NCI-H446 (cell line): ENCODE measurements at places on chromosomes 6 and 20.

DNA sequence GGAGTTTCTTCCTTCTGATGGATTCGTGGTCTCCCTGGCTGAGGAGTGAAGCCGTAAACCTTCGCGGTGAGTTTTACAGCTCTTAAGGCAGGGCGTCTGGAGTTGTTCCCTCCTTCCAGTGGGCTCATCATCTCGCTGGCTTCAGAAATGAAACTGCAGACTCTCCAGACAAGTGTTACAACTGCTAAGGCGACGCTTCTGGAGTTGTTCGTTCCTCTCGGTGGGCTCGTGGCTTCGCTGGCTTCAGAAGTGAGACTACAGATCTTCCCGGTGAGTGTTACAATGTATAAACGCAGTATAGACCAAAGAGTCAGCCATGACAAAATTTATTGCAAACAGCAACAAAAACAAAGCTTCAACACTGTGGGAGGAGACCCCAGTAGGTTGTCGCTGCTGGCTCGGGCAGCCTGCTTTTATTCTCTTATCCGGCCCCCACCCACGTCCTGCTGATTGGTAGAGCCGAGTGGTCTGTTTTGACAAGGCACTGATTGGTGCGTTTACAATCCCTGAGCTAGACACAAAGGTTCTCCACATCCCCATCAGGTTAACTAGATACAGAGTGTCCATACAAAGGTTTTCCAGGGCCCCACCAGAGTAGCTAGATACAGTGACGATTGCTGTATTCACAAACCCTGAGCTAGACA, 113.2 kb downstream of the GPX5 start:
- DNase-seq: no peak

GRCh38 chr6:3264356-3264755, 5.6 kb downstream of the PSMG4 start:
- DNase-seq: no peak

DNA sequence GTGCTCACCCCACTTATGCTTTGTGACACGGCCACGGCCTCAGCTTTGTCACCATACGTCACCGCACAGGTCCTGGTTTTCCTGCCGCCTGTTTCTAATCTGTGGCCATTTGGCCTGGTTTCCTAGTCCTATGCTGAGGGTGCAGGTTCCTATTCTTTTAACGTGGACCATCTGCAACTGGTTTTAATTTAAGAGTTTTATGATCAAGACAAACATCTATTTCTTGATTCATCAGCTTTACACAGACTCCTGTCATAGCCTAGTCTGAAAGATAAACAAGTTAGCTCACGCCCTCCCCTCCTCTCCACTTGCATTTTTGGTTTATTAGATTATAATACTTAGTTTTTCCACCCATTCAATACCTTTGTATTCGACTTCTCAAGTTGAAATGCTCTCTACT, 97.5 kb upstream of the RPS6KA2 start:
- DNase-seq: no peak

DNA sequence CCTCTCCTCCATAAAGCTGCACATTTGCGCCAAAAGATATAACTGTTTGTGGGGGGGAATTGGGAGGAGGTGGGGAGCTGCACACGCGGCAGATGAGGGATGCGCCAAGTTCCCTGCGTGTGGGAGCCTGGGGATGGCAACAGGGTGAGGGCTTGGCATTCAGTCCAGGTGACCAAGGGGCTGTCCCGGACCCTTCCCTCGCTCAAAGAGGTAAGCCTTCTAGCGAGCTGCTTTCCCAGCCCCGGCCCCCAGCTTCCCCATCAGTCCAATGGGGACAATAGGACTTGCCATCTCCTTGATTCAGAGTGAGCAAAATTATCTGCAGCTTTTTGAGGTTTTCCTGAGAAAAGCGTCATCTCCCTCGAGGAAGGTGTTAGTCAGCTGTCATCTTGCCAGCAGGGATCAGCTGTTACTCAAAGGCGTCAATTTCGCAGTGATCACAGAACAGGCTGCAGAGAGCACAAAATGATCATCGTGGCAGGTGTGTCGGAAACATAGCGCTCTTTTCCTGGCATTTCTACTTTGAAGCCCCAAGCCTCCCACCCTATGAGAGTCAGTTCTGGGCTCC, 21.3 kb downstream of the ZNF831 start:
- no peak for DNase-seq

- DNase-seq: no peak
These were observed 648.8 kb upstream of the AGPAT4 start for GRCh38 chr6:161922631-161923119.

DNA sequence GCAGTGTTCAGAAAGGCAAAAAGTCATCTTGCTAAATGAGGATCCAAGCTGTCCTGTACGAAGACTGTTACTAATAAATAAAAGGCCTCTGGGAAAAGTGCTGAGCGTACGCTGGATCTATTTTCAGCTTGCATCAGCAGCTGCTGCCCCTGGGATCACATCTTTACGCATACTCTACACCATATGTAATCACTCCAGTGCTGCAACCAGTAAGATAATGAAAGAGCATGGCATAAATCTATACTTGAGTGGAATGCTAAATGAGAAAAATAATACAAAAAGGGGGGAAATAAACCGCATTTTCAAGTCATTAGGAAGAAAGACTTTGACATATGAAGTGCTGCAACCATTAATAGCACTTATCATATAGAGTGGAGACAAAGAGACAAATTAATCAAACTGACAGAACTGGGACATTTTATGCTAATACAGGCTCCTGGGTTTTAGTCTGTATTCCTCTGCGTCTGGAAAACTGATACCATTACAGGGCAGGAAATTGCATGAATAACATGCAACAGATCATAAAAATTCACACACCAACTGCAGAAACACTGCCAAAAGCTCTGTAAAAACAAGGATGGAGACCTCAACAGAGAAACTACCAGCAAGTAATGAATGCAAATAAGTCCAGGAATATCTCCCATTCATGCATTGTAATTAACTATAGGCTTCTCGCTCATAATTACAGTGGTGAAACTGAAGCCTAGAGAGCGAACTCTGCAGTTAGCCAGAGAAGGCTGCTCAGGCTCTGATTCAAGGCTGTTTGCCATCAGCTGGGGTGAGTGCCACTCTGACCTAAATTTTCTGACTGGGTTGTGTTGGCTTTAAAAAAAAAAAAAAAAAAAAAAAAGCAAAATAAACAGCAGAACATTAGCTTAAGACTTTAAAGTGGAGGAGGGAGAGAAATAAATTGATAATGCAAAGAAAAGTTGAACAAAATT, 83.8 kb downstream of the GJA10 start:
- peak; percentile 14 for DNase-seq

DNA sequence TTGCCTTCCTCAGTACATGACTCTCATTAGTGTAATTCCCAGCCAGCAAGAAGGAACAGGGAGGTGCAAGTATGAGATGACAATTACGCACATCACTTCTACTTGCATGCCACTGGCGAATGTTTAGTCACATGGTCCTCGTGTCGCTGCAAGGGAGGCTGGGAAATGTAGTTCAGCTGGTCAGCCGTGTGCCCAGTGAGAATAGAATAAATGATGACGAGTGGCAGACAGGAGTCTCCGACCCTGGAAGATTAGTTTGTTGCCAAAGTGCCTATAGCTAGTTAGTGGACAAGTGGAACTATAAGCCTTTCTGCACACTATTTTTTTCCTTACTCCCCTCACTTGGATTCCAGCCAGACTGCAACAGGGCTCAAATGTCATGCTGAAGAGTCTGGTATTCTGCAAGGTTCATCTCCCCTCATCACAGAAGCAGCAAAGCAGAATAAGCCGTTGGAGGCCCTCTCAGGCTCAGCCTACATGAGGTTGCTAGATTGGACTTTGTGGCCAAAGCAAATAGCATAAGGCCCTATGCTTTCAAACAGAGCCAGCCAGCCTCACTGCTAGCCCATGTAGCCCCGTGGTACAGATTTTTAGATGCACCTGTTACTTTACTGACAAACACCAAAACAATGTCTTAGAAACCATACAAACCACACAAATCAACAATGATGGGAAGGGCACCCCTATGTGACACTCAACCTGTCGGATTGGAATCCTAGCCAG, 9.7 kb downstream of the LINC00237 start:
- peak; percentile 54 for DNase-seq

DNA sequence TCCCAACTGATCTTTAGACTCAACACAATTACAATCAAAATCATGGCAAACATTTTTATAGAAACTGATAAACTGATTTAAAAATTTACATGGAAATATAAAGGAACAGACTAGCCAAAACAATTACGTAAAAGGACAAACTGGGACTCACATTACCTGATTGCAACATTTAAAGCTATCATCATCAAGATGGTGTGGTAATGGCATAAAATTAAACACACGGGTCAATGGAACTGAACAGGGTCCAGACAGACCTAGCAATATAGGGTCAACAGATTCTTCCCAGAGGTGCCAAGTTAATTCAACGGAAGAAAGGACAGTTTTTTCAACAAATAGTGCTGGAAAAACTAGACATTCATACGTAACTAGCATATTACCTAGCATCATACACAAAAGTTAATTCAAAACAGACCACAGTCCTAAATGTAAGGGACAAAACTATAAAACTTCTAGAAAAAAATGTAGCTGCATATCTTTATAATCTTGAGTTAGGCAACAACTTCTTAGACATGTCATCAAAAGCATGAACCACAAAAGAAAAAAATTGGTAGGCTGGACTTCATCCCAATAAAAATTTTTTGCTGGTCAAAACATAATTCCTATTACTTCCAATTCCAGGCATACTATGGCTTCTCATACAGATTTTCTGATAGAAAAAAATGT, 147.4 kb upstream of the BEND6 start:
- no peak for DNase-seq

DNA sequence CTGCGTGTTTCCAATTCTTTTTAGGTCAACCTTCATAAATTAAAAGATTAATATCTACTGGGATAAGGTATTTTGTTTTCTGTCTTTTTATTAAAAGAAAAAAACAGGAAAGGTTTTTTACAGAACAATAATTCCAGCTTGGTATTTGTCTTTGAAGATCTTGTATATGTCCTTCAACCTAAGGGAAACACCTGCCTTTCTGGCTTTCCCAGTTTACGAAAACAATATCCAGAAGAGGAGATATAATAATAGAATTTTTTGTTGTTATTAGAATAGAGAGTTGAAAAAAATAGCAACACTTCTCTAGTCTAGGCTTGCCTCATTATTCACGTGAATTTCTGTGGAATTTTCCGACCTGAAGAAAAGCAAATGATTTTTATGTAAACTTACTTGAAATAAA, 37.9 kb upstream of the CCN2 start:
- DNase-seq: no peak

DNA sequence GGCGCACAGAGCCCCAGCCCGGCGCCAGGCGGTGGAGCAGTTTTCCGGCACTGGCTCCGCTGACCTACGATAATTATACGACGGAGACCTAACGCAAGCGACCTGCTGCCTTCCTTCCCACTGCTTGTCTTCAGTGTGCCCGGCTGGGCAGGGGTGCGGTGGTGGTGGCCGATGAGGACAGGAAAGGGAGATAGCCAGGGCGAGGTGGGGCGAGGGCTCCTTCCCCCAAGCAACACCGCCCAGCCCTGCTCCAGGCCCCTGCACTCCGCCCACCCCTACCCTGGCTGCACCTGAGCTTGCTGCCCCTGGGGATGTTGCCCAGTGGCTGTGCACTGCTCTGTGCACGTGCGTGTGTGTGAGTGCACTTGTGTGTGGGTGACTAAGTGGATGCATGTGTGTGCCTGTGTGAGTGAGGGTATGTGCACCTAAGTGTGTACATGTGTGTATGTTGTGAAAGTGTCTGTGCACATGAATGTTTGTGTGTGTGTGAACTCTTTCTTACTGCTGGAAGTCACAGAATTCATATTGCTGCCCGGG, 42.6 kb upstream of the IRF4 start:
- no peak for DNase-seq

DNA sequence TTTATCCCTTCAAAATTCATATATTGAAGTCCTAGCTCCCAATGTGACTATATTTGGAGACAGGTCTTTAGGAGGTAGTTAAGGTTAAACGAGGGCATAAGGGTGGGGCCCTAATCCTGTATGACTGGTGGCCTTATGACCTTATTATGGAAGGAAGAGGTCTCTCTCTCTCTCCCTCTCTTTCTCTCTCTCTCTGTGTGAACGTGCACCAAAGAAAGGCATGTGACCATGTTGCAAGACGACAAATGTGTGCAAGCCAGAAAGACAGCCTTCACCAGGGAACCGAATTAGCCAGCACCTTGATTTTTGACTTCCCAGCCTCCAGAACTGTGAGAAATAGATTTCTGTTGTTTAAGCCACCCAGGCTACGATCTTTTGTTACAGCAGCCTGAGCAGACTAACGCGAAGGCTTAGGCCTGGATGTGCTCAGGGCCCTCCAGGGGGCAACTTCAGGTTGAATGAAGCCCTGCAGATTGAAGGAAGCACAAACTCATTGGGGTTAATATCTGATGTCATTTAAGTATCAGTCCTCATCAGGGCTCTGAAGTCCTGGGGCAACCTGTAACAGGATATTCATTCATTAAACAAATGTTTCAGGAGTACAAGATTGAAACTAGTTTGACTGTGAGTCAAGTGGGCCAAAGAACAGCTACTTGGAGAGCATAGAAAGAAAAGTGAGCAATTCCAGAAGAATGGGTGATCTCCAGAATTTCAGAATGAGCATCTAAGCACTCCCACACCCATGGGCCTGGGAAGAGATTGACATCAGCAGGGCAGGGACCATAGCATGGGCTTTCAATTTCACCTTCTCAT, 157.4 kb upstream of the TNFAIP3 start:
- no peak for DNase-seq

- DNase-seq: no peak
These were observed 19.0 kb upstream of the GSTA4 start for GRCh38 chr6:53014063-53014462.

DNA sequence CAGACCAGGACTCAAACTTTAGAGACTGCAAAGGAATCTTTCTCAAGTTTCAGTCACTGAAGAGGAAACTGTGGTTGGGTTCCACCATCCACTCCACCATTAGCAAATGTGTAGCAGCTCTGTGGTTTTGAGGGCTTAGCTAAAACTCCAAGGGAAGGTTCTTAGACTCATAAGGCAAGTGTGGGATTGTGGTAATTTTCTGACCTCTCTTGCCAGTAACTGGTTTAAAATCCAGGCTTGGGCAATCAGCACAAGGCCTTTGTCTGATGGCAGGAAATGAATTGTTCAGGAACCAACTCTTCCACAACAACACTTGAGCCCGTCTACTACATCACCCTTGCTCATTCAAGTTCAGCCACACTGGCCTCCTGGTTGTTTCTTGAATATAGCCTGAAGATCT, 68.6 kb upstream of the FBXL4 start:
- no peak for DNase-seq

DNA sequence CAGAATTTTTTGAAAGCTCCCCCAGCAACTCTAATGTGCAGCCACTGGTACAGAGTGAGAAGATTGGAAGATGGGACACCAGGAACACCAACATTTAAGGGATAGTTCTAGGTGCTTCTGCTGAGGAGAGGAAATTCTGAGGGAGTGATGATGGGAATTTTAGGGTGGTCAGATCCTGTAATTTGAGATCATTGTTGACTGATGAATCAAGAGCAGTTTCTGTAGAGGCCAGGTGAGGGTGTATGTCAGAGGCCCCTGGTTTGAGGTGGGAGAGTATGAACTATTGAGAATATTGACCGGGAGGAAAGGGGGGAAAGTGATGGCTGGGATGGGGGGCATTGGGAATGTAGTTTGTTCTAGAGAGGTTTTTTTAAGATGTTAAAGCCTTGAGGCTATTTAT, 47.2 kb downstream of the PTPRA start:
- no peak for DNase-seq

- no peak for DNase-seq
These were observed 10.4 kb downstream of the TRIM31 start for GRCh38 chr6:30102414-30102969.
